ENCODE measurements at places on chromosomes 3 and 15. TPM values are rescaled to one million over a fixed set of nuclear protein-coding genes. Genes with fewer than 3 reads are reported as not detected.

Gene CFAP91
- polyA plus RNA-seq, result 2.4 TPM

Gene USF3
- 11.7 TPM for polyA plus RNA-seq

Gene LARP6
- 18.0 TPM for polyA plus RNA-seq

Gene SFMBT1
- polyA plus RNA-seq, result 5.3 TPM

Data from GM23338 (cell line).